ENCODE measurements at places on chromosomes 11 and 22. TPM values are rescaled to one million over a fixed set of nuclear protein-coding genes. Genes with fewer than 3 reads are reported as not detected.

SELENOM gene
- 8.5 TPM for total RNA-seq

MACROD1 gene
- total RNA-seq = 45.2 TPM

SIK2 gene
- total RNA-seq = 6.4 TPM

MICAL3 gene
- total RNA-seq = 32.1 TPM

GAL3ST1 gene
- total RNA-seq = 1.5 TPM

DCHS1 gene
- 0.45 TPM for total RNA-seq

ISX gene
- 0.07 TPM for total RNA-seq

SLC25A45 gene
- total RNA-seq = 0.92 TPM

OR8D4 gene
- not detected for total RNA-seq

GRCh38 chr11:890794-891540 lies 19.6 kb downstream of the CHID1 start:
- peaks cover 50% of the 10 kb centered on the region for H3K36me3 ChIP-seq
- peaks cover 67% of the 10 kb centered on the region for H3K4me1 ChIP-seq
- no peaks in the 10 kb centered on the region for H3K27me3 ChIP-seq
- DNase-seq = no peak
- H3K27ac ChIP-seq = no peak overlapping the region
- H3K4me3 ChIP-seq = no peak overlapping the region

DNA sequence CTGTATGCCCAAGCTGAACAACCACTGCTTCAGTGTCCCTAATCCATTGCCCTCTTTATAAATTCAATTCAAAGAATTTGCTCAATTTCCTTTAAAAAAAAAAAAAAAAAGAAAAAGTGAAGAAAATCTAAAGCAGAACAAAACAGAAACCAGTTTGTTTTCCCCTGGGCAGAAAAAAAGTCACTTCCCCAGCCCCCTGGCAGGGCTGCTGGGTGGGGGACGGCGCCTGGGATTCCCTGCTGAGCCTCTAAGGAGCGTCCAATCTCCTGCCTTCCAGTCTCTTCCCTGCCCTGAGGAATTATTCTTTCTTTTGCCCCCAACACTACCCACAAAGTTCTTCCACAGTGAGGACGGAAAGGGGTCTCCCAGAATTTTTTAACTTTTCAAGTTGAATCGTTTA lies 23.9 kb downstream of the DKK3 start:
- H3K36me3 ChIP-seq = no peaks in the 10 kb centered on the region
- H3K4me1 ChIP-seq = no peaks in the 10 kb centered on the region
- H3K27me3 ChIP-seq = peaks cover 40% of the 10 kb centered on the region
- H3K4me3 ChIP-seq = no peak overlapping the region

DNA sequence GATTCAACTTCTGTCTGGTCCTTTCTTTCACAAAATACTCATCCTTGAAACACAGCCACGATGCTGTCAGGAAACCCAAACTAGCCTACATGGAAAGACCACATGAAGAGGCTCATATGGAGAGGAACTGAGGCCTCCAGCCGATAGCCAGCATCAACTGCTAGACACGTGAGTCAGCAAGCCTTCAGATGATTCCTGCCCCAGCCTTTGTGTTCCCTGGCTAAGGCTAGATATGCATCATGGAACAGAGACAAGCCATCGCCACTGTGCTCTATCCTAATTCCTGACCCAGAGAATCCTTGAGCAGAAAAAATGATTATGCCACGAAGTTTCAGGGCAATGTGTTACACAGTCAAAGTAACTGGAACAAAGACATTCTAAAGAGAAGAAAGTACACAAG lies 75.5 kb downstream of the ENTHD1 start:
- H3K27ac ChIP-seq = peak overlapping the region; percentile 76
- H3K27me3 ChIP-seq = no peaks in the 10 kb centered on the region
- H3K4me3 ChIP-seq = no peak overlapping the region
- H3K4me1 ChIP-seq = peaks cover 21% of the 10 kb centered on the region

DNA sequence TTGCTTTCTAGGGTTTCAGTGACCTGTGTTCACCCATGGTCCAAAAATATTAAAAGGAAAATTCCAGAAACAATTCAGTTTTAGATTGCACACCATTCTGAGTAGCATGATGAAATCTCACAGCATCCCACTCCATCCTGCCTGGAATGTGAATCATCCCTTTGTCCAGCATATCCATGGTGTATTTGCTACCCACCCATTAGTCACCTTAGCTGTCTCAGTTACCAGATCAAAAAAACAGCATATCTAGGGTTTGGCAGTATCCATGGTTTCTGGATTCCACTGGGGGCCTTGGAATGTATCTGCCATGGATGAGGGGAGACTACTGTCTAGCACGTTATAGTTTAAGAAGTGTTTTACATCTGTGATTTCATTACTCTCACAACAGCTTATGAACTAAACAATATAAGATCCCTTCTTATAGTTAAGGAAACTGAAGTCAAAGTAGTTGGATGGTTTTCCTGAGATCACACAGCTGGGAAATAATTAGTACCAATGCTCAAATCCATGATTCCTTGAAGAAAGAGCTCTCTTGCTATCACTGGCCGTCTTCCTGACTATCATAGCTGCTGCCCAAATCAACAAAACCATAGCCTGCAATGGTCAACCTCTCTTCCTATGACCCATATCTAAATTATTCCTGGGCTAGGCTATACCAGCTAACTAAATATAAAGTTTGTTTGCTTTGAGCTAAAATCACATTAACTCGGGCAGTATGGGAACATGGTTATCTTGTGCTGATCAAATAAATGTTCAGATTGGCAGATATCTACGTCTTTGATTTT lies 122.6 kb downstream of the MICAL2 start:
- H3K27ac ChIP-seq = no peak overlapping the region
- H3K36me3 ChIP-seq = peaks cover 51% of the 10 kb centered on the region
- no peak for DNase-seq
- H3K4me1 ChIP-seq = no peaks in the 10 kb centered on the region
- no peaks in the 10 kb centered on the region for H3K27me3 ChIP-seq

DNA sequence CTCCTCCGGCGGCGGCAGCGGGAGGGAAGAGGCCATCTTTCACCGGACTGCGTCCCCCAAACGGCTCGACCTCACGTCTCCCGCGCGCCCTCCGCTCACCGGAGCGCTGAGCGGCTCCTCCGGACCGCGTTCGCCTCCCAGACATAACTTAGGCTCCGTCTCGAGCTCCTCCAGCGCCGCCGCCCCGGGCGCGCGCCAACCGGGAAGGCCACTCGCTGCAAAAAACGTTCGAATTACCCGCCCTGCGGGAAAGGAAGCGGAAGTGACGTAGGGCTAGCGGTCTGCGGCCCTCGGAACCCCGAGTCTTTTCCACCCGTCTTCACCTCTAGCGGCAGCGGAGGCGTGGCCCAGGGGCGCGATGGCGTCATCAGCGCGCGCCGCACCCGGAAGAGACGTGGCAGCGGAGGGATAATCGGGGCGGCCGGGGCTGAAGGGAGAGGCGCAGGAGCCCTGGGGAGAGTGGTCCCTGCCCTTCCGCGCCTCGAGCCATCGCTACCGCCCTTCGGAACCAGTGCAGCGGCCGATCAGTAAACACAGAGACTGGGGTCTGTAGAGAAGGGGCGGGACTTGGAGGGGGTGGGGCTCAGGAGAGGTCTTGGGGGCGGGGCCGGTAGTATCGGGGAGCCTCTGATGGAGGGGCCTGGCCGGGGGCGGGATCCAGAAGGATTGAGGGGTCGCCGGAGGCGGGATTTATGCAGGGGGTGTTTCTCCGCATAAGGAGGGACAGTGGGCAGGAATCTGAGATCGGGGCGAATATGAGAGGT lies at the start of the genes CDCA5 and ZFPL1:
Gene CDCA5, minus strand, starts transcription at position 207 of the 764 bp plus-strand sequence. Its CDS starts 62 bp downstream, at position 145.
Gene ZFPL1, plus strand, starts transcription at position 389 of the 764 bp plus-strand sequence. CDS start 477 bp downstream, outside the sequence.
- peaks cover 20% of the 10 kb centered on the region for H3K4me1 ChIP-seq
- no peaks in the 10 kb centered on the region for H3K27me3 ChIP-seq
- DNase-seq = peak; percentile 97
- peak within 1 kb of the TSS; percentile 90 for H3K27ac ChIP-seq
- peak within 1 kb of the TSS; percentile 81 for H3K4me3 ChIP-seq

- H3K36me3 ChIP-seq = peaks cover 4% of the 10 kb centered on the region
- no peak for DNase-seq
- no peaks in the 10 kb centered on the region for H3K4me1 ChIP-seq
These were observed 186.9 kb upstream of the PITPNB start for GRCh38 chr22:28105988-28106387.

DNA sequence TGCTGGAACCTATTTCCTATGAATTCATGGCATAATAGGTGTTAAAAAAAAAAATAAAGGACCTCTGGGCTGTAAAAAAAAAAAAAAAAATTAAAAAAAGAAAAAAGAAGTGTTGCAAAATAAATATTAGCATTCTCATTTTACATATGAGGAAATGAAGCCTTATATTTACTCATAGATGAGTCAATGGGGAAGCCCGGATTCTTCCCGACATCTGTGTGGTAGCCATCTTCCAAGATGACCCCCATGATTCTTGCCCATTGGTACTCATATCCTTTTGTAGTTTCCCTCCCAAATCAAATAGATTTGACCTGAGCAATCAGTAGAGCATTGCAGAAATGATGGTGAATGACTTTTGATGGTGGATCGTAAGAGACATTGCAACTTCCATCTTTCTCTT lies 3.0 kb upstream of the SWAP70 start:
- no peak overlapping the region for H3K4me3 ChIP-seq
- no peak for DNase-seq
- H3K27me3 ChIP-seq = no peaks in the 10 kb centered on the region
- H3K36me3 ChIP-seq = no peaks in the 10 kb centered on the region

DNA sequence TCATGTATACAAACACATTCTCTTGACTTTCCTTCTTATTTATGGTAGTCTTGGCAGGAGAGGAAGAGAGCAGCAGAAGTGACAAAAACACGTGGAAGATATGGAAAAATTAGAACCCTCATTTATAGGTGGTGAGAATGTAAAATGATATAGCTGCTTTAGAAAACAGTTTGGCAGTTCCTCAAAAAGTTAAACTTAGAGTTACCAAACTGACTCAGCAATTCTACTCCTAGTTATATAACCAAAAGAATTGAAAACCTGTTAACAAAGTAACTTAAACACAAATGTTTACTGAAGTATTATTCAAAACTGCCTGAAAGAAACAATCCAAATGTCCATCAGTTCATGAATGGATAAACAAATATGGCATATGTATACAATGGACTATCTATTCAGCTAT lies 16.8 kb downstream of the NUCB2 start:
- peaks cover 21% of the 10 kb centered on the region for H3K36me3 ChIP-seq
- no peak overlapping the region for H3K4me3 ChIP-seq
- H3K4me1 ChIP-seq = no peaks in the 10 kb centered on the region
- H3K27me3 ChIP-seq = no peaks in the 10 kb centered on the region
- no peak overlapping the region for H3K27ac ChIP-seq

GRCh38 chr11:36743039-36743438 lies 145.0 kb upstream of the RAG2 start:
- H3K27me3 ChIP-seq = no peaks in the 10 kb centered on the region
- no peak overlapping the region for H3K27ac ChIP-seq
- no peak overlapping the region for H3K4me3 ChIP-seq
- no peak for DNase-seq
- no peaks in the 10 kb centered on the region for H3K36me3 ChIP-seq

DNA sequence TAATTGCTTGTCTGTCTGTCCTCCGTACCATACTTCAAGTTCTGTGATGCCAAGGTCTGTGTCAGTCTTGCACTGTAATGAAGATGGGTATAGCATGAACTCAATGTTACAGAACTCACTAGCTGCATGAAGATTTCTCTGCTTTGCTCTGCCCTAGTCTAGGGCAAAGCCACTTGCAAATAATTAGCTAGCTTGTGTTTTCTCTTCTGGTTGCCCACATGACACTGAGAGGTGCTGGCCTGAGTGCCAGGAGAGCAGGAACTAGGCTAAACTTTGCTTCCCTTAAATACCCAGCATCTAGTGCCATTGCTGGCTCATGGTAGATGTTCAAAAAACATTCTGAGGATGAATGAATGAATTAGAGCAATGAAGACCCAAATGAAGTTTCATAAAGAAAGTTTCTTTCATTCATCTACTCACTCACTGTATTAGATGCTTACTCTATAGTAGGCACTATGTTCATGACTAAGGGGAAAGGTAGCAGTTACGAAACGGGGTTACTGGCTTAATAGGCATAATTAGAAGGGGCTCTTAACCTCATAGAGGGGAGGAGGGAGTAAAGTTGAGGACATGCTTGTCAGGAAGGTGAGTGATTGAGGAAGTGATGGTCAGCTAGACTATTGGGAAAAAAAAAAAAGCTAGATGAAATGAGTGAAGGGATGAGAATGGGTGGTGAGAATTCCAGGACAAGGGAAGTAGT lies 4.4 kb upstream of the ENDOD1 start:
- H3K4me1 ChIP-seq = peaks cover 5% of the 10 kb centered on the region
- no peaks in the 10 kb centered on the region for H3K36me3 ChIP-seq
- H3K27ac ChIP-seq = no peak overlapping the region
- no peak overlapping the region for H3K4me3 ChIP-seq
- no peaks in the 10 kb centered on the region for H3K27me3 ChIP-seq

- H3K4me3 ChIP-seq = no peak overlapping the region
- H3K36me3 ChIP-seq = no peaks in the 10 kb centered on the region
- H3K4me1 ChIP-seq = no peaks in the 10 kb centered on the region
- no peak for DNase-seq
- peaks cover 12% of the 10 kb centered on the region for H3K27me3 ChIP-seq
- no peak overlapping the region for H3K27ac ChIP-seq
These were observed 45.6 kb upstream of the POLD3 start for GRCh38 chr11:74546752-74547151.

GRCh38 chr11:71076525-71077304 lies 175.7 kb downstream of the SHANK2 start:
- H3K4me1 ChIP-seq = no peaks in the 10 kb centered on the region
- no peak overlapping the region for H3K4me3 ChIP-seq
- DNase-seq = no peak

DNA sequence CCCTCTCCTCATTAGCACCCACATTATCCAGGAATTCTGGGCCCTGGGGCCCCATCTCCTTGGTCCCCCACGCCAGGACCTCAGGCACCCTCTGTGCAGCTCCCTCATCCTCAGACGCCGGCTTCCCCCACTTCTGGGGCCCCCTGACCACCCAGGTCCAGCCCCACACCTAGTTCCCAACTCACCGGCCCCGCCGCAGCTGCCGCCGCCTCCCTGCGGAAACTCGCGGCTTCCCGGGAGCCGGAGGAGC lies at the start of gene PCSK7:
Gene PCSK7, minus strand, starts transcription at position 232 of the 250 bp plus-strand sequence. CDS start 2,229 bp downstream, outside the sequence.
- no peak for DNase-seq
- peaks cover 39% of the 10 kb centered on the region for H3K36me3 ChIP-seq
- no peaks in the 10 kb centered on the region for H3K27me3 ChIP-seq
- peak within 1 kb of the TSS; percentile 85 for H3K4me3 ChIP-seq

DNA sequence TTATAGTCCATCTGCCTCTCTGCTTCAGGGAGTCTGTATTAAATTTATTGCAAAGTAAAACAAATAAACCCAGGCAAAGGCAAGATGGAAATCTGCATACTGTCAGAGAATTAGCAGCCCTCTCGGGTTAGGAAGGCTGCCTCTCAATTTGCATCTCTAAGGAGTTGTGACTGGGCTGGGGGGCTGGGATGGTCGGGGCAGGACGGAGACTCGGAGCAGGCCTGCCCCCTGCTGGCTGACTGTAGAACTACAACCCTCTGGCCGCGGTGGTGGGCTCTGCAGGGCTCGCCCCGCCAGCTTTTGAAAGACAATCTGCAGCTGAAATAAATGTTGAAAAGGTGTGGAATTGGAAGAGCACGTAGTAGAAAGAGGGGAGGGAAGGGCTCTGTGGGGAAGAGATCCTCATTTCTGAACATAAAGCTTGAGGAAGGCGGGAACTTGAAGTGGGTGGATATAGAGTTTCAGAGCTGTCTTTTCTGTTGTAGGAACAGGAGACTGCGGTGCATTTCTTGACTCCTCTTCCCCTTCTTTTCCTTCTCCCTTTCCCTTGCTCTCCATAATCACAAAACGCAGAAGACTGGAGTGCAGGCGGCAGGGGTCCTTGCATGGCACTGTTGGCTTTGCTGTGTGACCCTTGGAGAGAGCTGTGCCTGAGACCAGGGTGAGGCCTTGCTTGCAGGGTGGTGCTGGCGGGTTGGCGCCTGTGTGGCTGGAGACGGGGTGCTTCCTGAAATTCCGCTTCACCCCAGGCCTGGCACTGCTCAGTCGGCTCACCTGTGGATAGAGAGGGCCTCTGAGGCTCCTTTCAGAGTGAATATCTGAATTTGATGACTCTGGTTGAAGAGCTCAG lies 22.6 kb upstream of the PKNOX2 start:
- no peaks in the 10 kb centered on the region for H3K36me3 ChIP-seq
- no peak overlapping the region for H3K27ac ChIP-seq
- H3K4me1 ChIP-seq = peaks cover 7% of the 10 kb centered on the region
